ENCODE measurements at places on chromosomes 13 and 19. TPM values are rescaled to one million over a fixed set of nuclear protein-coding genes. Genes with fewer than 3 reads are reported as not detected.

DNA sequence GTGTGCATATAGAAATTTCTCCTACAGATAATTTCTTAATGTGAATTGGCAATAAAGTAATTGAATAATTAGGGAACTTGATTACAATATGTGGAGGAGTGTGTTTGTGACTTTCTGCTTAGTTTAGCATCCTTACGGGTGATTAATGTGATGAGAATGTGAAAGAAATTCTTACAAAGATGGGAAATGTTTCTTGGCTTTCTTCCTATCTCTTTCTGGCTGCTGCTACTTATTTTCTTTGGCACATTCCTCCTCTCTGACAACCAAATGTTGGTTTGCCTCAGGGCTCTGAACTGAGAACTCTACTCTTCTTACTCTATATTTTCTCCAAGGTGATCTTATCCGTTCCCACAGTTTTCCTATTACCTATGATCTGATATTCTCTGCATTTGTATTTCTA is 300.1 kb downstream of the TBC1D4 start:
- DNase-seq, result peak; percentile 56

- DNase-seq, result no peak
These were observed 119.7 kb downstream of the COL4A2 start for GRCh38 chr13:110426735-110427134.

GRCh38 chr13:40402931-40403431 is 263.5 kb downstream of the FOXO1 start:
- DNase-seq, result peak; percentile 36

- DNase-seq, result no peak
These were observed 79.2 kb upstream of the UQCRFS1 start for GRCh38 chr19:29292153-29292552.

DNA sequence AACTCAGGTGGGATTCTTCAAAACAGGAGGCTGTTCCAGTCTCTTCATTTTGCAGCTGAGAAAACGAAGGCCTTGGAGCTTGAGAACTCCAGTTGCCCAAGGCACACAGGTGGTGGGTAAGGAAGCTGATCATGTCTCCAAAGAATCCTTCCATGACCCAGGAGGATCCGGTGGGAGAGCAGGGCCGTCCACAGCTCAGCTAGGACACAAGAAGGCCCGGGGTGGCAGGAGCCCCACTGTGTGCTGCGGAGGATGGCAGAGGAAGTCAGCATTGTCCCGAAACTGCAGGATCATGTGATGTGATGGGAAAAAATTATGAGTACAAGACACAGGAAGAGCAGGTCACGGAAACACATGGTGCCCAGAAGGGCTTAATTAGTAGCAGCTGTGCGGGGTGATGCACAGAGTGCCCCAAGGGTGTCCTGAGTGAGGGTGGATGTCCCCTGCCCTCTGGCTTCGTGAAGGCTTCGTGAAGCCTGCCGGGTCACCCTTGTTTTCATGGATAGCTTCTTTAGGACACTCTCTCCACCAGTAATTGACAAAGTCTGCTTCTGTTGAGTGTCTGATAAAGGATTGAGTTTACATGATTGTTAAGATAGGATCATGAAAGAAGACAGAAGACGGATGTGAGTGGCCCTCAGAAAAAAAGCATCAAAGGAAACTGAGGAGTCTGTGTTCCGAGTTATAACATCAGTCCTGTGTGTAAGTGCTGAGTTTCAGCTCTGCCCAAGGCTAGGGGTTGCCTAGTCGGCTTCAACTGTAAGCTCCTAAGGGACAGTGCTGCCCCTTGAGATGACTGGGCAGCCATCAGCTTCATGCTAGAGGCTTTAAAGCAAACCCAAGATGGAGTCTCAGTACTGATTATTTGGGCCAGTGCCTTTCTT is 33.8 kb upstream of the SACS start:
- DNase-seq, result no peak

DNA sequence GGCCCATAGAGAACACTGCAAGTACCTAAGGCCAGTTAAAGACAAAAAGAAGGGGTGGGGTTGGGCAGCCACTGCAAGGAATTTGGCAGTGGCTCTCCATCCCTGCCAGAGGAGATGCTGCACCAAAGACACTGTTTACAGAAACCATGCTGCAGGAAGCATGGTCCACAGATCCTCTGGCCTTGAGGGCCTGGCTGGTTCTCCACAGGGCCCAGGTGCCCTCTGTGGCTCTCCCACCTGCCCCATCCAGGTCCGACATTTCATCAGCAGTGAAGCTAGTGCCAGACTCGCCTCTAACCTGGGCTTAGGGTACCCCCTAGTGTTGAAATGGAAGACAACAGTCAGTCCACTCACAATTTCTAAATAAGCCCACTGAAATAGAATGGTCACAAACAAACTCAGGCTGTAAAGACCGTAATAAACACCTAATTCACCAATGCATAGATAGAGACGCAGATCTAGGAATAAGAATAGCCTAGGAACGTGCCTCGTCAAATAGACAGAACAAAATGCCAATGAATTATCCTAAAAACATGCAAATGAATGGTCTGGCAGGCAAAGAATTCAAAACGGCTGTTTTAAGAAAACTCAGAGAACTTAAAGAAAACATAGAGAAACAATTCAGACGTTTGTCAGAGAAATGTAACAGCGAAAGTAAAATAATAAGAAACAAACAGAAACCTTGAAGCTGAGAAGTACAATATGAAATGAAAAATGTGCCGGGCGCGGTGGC is 23.3 kb downstream of the LYPD4 start:
- DNase-seq, result peak; percentile 66

DNA sequence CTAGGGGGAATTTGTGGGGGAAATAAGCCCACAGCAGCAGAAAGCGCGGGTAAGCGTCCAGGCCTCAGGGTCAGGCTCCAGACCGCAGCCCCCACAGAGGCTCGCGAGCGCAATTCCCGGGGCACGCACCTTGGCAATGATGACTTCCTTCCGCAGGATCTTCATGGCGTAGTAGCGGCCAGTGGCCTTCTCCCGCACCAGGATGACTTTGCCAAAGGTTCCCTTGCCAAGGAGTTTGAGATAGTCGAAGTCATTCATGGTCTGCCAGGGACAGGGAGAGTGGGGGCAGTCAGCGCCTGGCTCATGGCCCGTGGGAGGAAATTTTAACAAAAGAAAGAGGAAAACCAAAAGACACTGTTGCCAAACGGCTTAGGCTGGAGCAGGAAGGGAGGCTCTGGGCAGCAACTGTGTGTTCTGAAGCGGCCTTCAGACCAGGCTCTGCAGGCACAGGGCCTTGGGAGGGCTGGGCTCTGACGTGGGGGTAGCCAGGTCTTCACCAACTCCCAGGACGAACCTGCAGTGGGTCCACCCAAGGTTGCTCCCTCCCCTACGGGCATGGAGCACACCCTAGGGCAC is 15.4 kb upstream of the CCNP start:
- no peak for DNase-seq

- DNase-seq, result peak; percentile 56
These were observed 38.6 kb downstream of the ELL start for GRCh38 chr19:18483119-18483890.

DNA sequence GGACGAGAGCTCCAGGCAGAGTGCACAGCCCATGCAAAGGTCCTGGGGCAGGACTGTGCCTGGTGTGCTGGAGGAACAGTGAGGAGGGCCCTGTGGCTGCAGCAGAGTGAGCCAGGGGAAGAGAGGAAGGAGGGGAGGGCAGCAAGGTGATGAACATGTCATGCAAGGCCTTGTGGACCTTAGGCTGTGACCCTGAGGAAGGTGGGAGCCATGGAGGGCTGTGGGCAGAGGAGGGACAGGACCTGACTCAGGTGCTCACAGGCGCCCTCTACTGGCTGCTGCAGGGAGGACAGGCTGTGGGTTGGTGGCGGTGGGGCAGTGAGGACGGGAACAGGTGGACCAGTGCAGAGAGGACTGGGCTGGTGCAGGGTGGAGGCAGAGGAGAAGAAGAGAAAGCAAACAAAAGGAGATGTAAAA is 170.3 kb downstream of the PTPRS start:
- no peak for DNase-seq

- DNase-seq, result no peak
These were observed 67.7 kb upstream of the USP29 start for GRCh38 chr19:57052081-57052480.

GRCh38 chr19:15397236-15397635 is 17.6 kb upstream of the AKAP8 start:
- DNase-seq, result no peak

DNA sequence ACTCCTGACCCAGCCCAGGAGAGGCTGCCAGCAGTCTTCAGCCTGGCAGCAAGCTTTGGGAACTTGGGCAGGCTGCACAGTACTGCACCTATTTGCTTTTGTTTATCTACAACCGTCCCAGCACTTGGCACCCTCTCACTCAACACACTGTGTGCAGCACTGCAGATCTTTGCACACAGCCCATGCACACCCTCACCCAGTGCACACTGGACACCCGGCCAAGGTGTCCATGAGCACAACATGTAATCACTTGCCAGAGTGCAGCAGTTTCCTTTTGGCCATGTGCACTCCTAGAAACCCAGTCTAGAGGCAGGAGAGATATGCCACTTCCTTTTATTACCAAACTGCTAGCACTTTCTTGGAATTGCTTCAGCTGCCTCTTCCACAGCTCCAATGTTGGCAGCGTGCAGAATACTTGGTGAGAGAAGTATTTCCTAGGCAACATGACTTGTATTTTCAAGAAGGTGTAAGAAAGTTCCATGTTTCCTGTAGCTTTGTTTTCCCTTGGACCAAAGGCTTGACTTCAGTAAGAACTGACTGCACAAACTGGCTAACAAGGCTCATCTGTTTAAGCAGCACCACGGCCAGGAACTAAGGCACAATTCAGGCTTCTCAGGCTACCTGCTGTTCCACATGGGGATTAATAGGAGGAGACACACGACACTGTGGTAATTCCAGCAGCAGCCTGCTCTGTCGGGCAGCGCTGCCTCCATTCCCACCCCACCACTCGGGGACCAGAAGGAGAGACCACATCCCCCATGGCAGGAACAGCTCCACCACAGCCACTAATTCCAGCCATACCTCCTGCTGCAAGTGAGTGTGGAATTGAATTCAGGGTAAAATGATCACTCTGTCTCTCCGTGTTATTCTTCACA is 15.3 kb downstream of the ATP7B start:
- peak; percentile 23 for DNase-seq

GRCh38 chr19:13347367-13347766 is 158.9 kb downstream of the CACNA1A start:
- no peak for DNase-seq

DNA sequence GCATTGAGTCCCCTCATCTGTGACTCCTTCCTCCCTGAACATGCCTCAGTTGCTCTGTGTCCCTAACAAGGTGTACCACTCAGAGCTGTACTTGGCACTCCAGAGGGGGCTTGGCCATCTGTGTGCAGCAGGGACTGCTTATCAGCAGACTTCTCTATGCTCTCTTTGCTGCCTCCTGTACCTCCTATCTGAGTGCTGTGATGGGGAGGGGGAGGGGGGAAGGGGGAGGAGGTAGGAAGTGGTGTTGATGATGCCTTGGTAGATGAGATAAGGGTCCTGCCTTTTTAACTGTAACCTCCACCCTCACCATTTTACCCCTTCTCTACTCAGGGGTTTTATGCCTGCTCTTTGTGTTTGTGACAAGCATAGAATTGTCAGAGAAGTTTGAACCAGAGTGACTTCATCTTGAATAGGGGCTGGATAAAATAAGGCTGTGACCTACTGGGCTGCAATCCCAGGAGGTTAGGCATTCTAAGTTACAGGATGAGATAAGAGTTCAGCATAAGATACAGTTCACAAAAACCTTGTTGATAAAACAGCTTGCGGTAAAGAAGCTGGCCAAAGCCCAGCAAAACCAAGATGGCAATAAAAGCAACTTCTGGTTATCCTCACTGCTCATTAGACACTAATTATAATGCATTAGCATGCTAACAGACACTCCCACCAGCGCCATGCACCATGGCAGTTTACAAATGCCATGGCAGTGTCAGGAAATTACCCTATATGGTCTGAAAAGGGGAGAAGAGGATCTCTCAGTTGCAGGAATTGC is 13.2 kb downstream of the PCDH8 start:
- no peak for DNase-seq

Gene RAB20
- total RNA-seq, result 1.7 TPM

Data from MCF 10A (cell line).